ENCODE measurements at places on chromosomes 3 and 15. TPM values are rescaled to one million over a fixed set of nuclear protein-coding genes. Genes with fewer than 3 reads are reported as not detected.

Gene C3orf22
- not detected for polyA plus RNA-seq

Gene SPTBN5
- 0.19 TPM for polyA plus RNA-seq

Gene TM4SF18
- 4.9 TPM for polyA plus RNA-seq

Gene NMNAT3
- polyA plus RNA-seq: 1.9 TPM

Gene DPPA2
- not detected for polyA plus RNA-seq

Gene AMIGO3
- 0.11 TPM for polyA plus RNA-seq

Gene CLDN16
- polyA plus RNA-seq: 0.22 TPM

Gene PIERCE2
- polyA plus RNA-seq: 0.78 TPM

Gene GXYLT2
- polyA plus RNA-seq: 0.13 TPM

Gene ZNF385D
- polyA plus RNA-seq: 0.08 TPM

Gene KIF15
- 0.15 TPM for polyA plus RNA-seq

Gene FBLN2
- 4.3 TPM for polyA plus RNA-seq

Gene RAB7A
- 90.6 TPM for polyA plus RNA-seq

Gene ACSBG1
- 0.06 TPM for polyA plus RNA-seq

Gene FOXB1
- not detected for polyA plus RNA-seq

Gene SYNM
- polyA plus RNA-seq: 0.39 TPM

Gene MOBP
- polyA plus RNA-seq: not detected

Gene UBXN7
- 5.8 TPM for polyA plus RNA-seq

Gene NOX5
- 0.08 TPM for polyA plus RNA-seq

Gene SORD
- 168 TPM for polyA plus RNA-seq

Gene IL17RE
- polyA plus RNA-seq: 0.71 TPM

Gene EOGT
- 2.8 TPM for polyA plus RNA-seq

Gene CILP
- 0.36 TPM for polyA plus RNA-seq

Gene GOLGA8S
- 0.07 TPM for polyA plus RNA-seq

Gene UBAP1L
- 0.57 TPM for polyA plus RNA-seq

Gene SOX14
- polyA plus RNA-seq: not detected

Gene AMT
- 27.9 TPM for polyA plus RNA-seq

Gene MCF2L2
- 0.02 TPM for polyA plus RNA-seq

Gene CD276
- polyA plus RNA-seq: 12.9 TPM

Gene FAN1
- polyA plus RNA-seq: 6.8 TPM

Gene MESP1
- polyA plus RNA-seq: 1.2 TPM
